ENCODE measurements at places on chromosomes 11 and 22. TPM values are rescaled to one million over a fixed set of nuclear protein-coding genes. Genes with fewer than 3 reads are reported as not detected.

Gene DRD4
- 1.1 TPM for total RNA-seq

Gene SCN3B
- total RNA-seq: 2.8 TPM

Gene CNGA4
- 0.22 TPM for total RNA-seq

Gene NXPE2
- 0.22 TPM for total RNA-seq

Gene ESAM
- total RNA-seq: 63.0 TPM

DNA sequence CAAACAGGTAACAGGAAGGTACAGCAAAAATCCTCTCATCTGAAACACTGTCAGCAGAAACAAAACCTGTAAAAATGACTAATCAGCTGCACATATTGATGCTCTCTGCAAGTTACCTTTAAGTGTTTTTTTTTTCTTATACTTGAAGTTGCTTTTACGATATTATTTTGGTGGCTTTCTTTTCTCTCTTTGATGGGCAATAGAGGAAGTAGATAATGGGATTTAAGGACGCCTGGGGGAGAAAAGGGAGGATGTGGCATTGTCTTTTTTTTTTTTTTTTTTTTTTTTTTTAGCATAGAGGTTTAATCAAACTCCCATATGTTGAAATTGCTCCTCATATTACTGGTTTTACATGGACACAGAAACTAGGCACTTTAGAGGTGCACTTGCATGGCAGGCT is 11.4 kb upstream of the ADSL start:
- no peak for DNase-seq

DNA sequence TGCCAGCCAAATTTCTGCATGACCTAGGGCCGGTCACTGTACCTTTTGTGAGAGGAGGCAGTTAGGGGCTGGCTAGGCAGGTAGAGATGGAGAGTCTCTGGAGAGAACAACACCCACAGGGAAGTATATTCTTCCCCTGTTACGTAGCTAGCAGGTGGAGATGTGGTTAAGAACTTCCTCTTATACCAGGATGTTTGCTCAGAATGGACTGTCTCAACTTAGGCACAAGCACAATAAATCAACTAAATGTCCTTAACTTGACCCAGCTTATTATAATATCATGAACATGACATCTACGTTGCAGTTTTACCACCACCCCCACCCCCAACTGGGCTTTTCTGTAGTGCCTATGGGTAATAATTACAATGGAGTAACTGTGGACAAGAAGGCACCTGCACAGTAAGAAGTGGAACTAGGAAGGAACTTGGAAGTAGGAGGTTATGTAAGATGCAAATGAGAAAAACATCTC is 60.7 kb upstream of the MPEG1 start:
- DNase-seq: no peak

DNA sequence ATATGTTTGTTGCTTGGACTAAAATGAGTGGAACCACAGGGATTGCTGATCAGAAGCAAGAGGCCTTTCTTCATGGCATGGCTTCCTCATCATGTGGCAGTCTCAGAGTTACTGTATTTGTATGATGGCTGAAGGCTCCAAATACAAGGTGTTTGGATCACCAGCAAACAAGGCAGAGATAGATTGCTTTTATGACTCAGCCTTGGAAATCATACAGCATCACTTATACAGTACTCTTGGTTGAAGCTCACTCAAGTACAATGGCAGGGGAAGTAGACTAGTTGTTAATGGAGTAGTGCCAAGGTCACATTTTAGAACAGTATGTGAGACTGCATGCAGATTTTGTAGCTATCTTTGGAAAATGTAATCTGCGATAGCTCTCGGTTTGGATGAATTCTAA is 16.6 kb downstream of the CAPRIN1 start:
- peak; percentile 18 for DNase-seq

GRCh38 chr22:32158712-32159533 is at the start of gene C22orf42:
Gene C22orf42, minus strand, starts transcription at chr22:32159303. Its CDS starts 88 bp downstream, at chr22:32159215.
- no peak for DNase-seq

DNA sequence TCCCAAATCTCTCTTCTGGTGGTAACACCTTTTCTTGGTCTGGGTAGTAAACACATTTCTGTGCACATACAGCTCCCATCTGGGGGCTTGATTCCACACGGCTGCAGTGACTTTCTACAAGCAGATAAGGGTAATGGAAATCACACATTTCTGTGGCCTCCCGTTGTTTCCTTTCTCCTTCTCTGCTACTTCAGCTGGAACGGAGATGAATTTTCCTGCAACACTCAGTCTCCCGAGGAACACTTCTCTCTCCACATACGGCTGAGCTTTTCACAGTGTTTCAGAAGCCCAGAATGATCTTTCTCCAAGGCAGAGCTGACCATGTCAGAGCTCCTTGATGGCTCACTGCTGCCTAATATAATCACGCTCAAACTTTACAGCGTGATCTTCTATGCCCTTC is 364.3 kb upstream of the NARS2 start:
- DNase-seq: no peak

GRCh38 chr11:34266090-34266912 is 91.5 kb downstream of the ABTB2 start:
- DNase-seq: peak; percentile 85

GRCh38 chr11:1453611-1454034 is 33.0 kb downstream of the MOB2 start:
- no peak for DNase-seq

DNA sequence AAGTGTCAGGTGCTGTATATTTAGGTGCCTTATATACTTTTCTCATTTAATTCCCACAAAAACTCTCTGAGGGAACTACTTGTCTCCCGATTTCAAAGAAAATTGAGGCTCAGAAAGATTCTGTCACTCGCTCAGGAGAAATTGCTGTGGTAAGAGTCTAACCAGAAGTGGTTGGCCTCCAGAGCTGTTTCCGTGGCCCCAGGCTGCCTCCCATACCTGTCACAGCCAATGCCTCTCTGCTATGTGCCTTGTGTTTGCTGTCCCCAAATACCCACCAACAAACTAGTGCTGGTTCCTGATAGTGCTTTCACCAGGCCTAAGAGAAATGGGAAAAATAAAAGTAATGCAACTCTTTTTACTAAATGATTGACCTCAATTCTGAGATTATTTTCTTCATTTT is 21.0 kb upstream of the TMEM86A start:
- DNase-seq: no peak

GRCh38 chr22:24001314-24001713 is 3.9 kb downstream of the GSTT4 start:
- no peak for DNase-seq

DNA sequence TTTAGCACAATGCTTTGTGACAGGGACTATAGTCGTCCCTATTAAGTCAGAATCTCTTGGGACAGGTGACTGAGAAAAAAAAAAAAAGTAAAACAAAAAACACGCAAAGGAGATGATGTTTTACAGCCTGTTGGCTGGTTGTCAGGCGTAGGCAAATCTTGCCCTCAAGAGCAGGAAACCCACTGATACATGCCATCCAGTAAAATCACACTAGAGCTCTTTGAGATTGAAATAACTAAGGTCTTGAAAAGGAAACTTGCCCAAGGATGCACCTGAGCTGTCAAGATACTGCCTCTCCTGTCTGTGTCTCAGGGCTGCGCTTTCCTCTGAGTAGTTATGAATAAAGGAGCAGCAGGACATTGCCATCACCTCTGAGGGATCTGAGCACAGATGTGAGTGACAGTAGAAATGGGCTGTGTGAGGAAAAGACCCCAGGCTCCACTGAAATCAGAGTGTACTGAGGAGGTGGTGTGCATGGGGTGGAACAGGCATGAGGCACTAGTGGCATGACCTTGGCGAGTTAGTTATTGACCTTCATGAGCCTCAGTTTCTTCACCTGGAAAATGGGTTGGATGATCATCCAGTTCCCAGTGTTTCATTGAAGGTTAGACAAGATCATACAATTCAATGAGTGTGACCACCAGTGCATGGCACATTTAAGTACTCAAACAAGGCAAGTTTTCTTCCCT is 23.3 kb downstream of the MICAL2 start:
- no peak for DNase-seq

- no peak for DNase-seq
These were observed 90.0 kb downstream of the CCDC81 start for GRCh38 chr11:86464509-86465221.

- DNase-seq: no peak
These were observed 773 bp upstream of the PATL1 start for GRCh38 chr11:59669611-59670009.

GRCh38 chr11:121839781-121840180 is 276.2 kb downstream of the BLID start:
- no peak for DNase-seq

GRCh38 chr22:20741634-20742581 is 32.0 kb upstream of the SERPIND1 start:
- DNase-seq: peak; percentile 39

- no peak for DNase-seq
These were observed 34.6 kb upstream of the CEP126 start for GRCh38 chr11:101880222-101880621.
